Hematopoietic multipotent progenitor cell (in vitro differentiated cells): ENCODE measurements at places on chromosomes 2 and 18.

GRCh38 chr2:198279026-198279425, 474.6 kb downstream of the PLCL1 start:
- no peak for DNase-seq

DNA sequence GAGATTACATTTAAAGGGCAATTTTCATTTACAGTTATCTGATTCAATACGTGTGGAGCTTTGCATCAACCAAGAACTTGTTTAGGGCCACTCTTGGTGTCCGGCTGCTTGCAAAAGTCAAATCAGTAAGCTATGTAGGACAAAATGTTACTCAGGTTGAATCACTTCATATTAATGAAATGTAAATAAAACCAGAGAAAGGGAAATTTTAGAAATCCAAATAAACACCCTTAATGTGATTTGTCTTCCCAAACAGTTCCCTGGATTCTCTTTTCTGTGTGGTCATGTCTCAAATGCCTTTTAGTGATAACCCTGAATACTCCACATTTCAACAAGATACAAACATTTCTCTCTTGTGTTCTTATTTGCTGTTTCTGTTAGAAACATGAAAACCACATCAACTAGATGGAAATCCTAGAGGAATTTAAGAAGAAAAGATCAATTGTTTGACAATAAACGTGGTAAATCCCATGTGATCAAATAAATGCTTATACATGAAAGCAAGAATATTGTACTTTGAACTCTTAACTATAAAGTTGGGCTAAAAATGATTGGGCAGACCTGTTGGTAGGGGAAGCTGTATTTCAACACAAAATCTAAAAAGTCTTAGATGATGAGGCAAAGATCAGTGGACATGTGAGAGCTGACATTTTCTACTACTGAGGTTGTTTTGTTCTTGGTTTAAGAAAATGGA, 101.3 kb downstream of the CDC42EP3 start:
- no peak for DNase-seq

- no peak for DNase-seq
Measured at GRCh38 chr18:5288517-5288935, 7.0 kb downstream of the ZBTB14 start.

DNA sequence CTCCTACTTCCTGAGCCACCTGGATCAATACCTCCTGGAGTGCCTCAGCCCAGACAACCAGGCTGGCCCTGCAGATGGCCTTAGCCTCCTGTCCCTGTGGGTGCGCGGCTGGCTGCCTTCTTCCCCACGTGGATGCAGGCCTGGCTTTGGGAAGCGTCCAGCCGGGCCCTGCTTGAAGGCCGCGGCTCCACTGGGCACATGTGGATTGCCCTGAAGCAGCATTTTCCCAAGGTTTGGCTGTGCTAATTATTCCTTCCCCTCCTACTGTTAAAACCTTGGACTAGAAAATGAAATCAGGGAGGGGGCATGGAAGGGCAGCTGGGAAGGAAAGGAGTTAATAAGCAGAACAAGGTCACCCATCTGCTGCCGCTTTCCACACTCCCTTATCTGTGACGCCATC, 143.0 kb upstream of the GATA6 start:
- no peak for DNase-seq

DNA sequence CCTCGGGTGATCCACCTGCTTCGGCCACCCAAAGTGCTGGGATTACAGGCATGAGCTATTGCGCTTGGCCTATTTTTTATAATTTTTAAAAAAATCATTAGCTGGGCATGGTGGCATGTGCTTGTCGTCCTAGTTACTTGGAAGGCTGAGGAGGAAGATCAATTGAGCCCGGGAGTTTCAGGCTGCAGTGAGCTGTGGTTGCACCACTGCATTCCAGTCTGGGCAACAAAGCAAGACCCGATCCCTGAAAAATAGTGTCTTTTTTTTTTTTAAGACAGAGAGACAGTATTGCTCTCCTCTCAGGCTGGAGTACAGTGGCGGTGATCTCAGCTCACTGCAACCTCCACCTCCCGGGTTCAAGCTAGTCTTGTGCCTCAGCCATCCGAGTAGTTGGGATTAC, 4.8 kb downstream of the SSB start:
- no peak for DNase-seq
